ENCODE measurements at places on chromosomes 1 and 21.
A peak's percentile ranks its signal among the peaks of the same experiment; 100 is the strongest.

GRCh38 chr1:185132534-185132933 lies 24.2 kb downstream of the TRMT1L start:
- DNase-seq, result no peak

DNA sequence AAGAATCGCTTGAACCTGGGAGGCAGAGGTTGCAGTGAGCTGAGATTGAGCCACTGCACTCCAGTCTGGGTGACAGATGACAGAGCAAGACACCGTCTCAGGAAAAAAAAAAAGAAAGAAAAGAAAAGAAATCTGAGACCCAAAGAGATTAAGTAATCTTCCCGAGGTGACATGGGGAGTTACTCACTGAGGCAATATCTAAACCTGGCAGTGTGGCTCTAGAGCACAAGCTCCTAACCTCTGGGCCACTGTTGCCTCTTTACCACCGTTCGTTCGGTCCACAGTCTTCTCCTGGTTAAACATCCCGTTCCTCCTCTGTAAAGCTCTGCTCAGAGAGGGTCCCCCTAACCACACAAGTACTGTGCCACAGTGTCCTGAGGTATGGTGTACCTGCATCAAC lies 1.5 kb downstream of the HMGCL start:
- no peak for DNase-seq

DNA sequence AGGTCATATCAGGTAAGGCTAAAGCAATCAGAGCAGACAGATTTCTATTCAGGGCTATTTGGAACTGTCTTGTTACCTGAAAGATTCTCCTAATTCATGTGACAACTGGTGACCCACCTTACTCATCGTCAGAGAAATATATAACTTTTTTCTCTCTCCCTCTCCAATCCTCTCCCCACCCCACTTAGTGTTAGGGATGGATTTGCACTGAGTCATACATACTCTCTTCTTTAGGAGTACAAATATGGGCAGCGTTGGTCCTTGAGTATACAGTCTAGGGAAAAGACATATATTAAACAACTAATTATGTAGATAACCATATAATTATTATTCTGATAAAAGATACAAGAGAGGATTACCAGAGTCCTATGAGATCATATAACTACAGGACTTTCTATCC lies 246.3 kb downstream of the HHIPL2 start:
- no peak for DNase-seq

GRCh38 chr1:110513511-110513910 lies 5.5 kb downstream of the KCNA10 start:
- DNase-seq, result no peak

GRCh38 chr1:32208891-32209328 lies at the start of gene DCDC2B:
TSS of gene DCDC2B (plus strand) at chr1:32209089. CDS start at chr1:32209094, 5 bp downstream.
- DNase-seq, result peak; percentile 67

DNA sequence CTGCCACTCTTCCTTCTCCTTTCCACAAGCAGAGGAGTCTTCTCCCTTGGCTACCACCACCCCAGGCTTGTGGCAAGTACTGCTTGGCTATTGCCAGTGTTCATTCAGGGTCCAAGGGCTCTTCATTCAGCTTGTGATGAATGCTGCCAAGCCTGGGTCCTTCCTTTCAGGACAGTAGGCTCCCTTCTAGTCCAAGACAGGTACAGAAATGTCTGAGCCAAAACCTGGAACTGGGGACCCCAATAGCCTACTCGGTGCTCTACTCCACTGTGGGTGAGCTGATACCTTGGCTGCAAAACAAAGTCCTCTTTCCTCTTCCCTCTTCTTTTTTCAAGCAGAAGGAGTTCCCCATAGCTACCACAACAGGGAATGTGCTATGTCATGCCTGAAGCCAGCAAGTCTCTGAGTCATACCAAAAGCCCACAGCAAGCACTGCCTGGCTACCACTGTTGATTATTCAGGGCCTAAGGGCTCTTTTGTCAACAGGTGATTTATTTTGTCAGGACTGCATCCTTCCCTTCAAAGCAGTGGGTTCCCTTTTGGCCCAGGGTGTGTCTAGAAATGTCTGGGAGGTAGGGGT lies 268.9 kb downstream of the HHAT start:
- DNase-seq, result peak; percentile 93

DNA sequence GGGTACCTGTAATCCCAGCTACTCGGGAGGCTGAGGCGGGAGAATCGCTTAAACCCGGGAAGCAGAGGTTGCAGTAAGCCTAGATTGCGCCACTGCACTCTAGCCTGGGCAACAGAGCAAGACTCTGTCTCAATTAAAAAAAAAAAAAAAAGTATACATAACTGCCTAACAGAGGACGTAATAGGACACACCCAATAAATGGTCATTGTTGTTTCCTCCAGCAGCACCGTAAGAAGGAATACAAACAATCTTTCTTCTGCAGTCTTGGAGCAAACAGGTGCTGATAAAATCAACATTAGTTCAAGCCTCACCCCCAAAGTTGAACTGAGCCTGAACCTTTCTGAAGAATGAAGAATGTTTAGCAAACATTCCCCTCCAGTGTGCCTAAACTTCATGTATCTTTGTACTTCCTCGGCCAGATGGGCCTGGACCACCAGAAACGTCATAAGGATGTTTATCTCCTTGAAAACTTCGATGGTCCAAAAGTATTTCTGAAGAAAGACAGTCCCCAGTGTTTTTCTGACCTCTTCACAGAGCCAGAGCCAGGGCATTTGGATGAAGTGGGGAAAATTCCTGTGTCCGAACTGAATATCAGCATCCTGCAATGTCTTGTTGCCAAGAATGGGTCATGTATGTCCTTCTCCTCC lies 136.8 kb upstream of the F3 start:
- DNase-seq, result no peak
